ENCODE measurements at places on chromosomes 13 and 19. TPM values are rescaled to one million over a fixed set of nuclear protein-coding genes. Genes with fewer than 3 reads are reported as not detected.

Gene HRC
- total RNA-seq = 0.31 TPM

Gene CPB2
- total RNA-seq = not detected

Gene ZSCAN5B
- total RNA-seq = not detected

Gene ZNF569
- total RNA-seq = 35.4 TPM

Gene ZNF581
- 10.3 TPM for total RNA-seq

Gene KISS1R
- not detected for total RNA-seq

Gene MCF2L
- total RNA-seq = 201 TPM

Gene ARRDC5
- total RNA-seq = not detected

Gene RNF113B
- not detected for total RNA-seq

Gene FXYD3
- not detected for total RNA-seq

Gene TUBB4A
- total RNA-seq = 215 TPM

Gene KLF1
- 0.31 TPM for total RNA-seq

Gene NOTCH3
- 19.4 TPM for total RNA-seq

Gene CEBPG
- 38.2 TPM for total RNA-seq

Gene KRTDAP
- total RNA-seq = not detected

Gene LGALS7
- total RNA-seq = not detected

Gene ZNF324
- total RNA-seq = 34.1 TPM

Gene GRK1
- 1.3 TPM for total RNA-seq

Gene PCDH9
- 126 TPM for total RNA-seq

Gene ZNF534
- 9.4 TPM for total RNA-seq

Gene FXYD1
- not detected for total RNA-seq

Gene C1QTNF9
- not detected for total RNA-seq

Gene FUT3
- not detected for total RNA-seq

Gene CCNA1
- total RNA-seq = 6.9 TPM

Gene PALM3
- 4.7 TPM for total RNA-seq

Gene CALR3
- total RNA-seq = not detected

Gene TTC9B
- total RNA-seq = 41.6 TPM

Gene ADM5
- 1.9 TPM for total RNA-seq

Gene LRRC4B
- total RNA-seq = 79.8 TPM

Gene ZNF844
- total RNA-seq = 19.4 TPM

Gene PDX1
- total RNA-seq = not detected

Gene XAB2
- total RNA-seq = 32.9 TPM

Gene TEX30
- total RNA-seq = 7.5 TPM

Gene GRIN3B
- total RNA-seq = not detected

Gene FAM216B
- 0.94 TPM for total RNA-seq

Gene PCDH17
- total RNA-seq = 58.2 TPM

Gene PRSS57
- not detected for total RNA-seq

Gene PTH2
- total RNA-seq = not detected

Gene DCLK1
- 464 TPM for total RNA-seq

Gene LILRB4
- 0.94 TPM for total RNA-seq

Gene RASAL3
- 0.31 TPM for total RNA-seq

Measured in parietal lobe (tissue), 2 donors.